ENCODE measurements at places on chromosomes 11 and 22.

DNA sequence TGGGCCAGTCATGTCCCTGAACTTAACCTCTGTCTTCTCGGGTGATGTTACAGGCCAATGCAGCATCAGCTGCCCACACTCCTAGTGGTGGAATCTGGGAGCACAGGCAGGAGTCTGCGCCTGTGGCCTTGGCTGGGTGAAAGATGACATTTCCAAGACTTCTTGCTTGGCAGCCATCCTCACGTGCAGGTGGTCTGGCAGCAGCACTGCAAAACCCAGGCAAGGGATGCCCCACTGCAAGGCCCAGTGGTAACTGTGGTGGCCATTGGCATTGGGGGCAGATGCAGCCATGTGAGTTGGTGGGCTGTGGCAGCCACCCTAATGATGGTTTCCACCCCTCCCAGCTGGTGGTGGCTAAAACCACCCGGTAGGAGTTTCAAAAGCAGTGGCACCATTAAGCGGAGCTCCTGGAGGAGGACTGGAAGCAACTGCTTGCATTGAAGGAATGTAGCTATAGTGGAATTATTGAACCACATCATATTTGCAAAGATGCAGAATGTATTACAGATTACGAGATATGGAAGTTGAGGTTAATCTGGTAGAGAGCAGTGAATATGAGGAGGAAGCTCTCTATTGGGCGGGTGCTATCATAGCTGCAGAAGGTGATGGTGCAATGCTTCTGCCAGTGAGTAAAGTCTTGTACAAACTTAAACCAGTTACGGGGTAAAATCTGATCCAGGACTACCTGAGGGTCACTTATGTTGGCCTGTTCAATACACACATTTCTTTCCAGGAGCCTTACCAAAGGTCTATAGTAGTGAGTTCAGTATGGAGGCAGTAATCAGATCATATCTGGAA lies 120.7 kb upstream of the TOP3B start:
- DNase-seq, result no peak

DNA sequence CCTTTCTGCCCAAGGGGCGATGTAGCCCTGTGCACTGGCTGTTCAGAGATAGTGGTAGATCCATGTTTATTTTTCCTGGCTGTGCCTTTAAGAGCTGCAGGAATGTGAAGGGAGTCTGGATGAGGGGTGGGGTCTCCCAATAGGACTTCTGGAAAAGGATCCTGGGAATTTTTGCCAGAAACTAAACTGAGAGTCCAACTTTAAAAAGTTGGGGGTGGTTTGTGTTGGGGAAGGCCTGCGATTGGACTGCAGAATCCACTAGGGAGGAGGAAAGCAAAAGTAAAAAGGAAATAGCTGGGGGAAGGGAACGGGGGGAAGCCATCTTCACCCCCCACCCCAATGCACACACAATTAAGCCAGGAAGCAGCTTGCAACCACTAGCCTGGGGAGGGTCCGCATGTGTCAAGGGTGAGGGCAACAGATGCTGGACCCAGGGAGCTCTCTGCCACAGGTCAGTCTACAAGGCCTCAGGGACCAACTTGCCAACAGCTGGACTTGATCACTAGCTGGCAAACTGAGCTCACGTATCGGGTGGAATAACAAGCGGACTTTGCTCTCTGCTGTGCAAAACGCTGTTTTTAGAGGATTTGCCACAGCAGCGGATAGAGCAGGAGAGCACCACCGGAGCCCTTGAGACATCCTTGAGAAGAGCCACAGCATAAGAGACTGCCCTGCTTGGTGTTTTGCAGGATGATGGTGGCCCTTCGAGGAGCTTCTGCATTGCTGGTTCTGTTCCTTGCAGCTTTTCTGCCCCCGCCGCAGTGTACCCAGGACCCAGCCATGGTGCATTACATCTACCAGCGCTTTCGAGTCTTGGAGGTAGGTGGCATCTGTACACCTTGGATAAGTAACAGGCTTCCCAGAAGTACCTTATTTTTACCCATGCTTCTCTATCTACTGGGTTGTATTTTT lies at the start of gene OLFML1:
Gene OLFML1, plus strand, starts transcription at position 321 of the 912 bp plus-strand sequence. Its CDS starts 370 bp downstream, at position 691.
- DNase-seq, result no peak

- DNase-seq, result peak; percentile 23
Measured at GRCh38 chr22:44523981-44524759, 26.1 kb upstream of the RTL6 start.

DNA sequence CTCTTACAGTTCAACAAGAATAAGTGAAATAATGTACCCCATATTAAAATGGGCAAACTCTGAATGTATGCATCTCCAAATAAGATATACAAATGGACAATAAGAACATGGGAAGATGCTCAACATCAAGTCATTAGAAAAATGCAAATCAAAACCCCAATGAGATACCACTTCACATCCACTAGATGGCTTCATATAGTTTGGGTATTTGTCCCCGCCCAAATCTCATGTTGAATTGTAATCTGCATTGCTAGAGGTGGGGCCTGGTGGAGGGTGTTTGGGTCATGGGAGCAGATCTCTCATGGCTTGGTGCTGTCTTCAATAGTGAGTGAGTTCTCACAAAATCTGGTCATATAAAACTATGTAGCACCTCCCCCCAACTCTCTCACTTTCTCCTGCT lies 5.7 kb downstream of the MPZL2 start:
- no peak for DNase-seq

GRCh38 chr11:74434528-74434927 lies 32.8 kb downstream of the KCNE3 start:
- DNase-seq, result no peak

- no peak for DNase-seq
Measured at GRCh38 chr22:21779444-21779843, 43.9 kb upstream of the YPEL1 start.

DNA sequence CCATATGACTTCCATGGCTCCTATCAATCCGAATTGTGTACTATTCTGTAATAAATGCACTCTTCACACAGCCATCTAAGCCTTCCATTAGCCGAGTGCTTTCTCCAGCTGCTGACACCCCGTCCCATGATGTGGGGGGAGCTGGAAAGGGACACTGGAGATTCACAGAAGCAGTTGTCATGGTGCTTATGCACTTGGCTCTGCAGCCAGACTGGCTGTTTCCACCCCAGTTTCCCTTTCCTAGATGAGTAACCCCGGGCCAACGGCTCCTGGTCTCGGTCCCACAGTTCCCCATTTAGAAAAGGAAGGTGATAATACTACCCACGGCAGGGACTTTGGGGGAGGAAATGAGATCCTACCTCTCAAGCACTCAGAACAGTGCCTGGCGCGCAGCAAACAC lies 244.9 kb upstream of the SYN3 start:
- DNase-seq, result no peak

DNA sequence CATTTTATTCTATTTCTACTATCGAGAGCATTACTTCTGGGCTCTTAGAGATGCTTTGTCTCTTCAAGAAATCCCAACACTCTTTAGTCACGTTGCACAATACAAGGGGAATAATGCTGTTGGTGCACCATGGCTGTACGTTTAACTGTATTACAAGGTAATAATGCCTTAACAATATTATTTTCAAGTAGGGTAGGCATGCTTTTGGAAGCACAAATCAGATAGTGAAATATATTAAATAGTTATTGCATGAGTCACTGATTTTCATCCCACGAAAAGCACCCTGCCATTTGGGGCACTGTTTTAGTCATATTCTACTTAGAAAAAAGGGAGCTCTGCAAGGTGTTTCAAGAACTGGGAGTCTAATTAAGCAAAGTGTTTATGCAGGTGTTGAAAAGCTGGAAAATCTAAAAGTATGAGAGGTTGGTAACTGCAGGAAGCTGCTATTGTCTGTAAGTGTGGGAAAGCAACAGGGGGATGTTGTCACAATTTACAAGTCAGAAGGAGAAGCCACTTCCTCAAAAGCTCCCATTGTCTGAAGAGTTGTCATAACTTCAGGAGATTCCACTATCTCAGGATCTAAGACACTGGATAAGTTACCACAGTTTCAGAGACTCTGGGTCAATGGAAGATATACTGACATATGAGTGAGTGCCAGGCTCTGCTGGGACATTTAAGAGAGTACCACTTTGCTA lies 218.2 kb downstream of the JRKL start:
- DNase-seq, result no peak

- no peak for DNase-seq
Measured at GRCh38 chr11:116530705-116531104, 242.1 kb downstream of the BUD13 start.

DNA sequence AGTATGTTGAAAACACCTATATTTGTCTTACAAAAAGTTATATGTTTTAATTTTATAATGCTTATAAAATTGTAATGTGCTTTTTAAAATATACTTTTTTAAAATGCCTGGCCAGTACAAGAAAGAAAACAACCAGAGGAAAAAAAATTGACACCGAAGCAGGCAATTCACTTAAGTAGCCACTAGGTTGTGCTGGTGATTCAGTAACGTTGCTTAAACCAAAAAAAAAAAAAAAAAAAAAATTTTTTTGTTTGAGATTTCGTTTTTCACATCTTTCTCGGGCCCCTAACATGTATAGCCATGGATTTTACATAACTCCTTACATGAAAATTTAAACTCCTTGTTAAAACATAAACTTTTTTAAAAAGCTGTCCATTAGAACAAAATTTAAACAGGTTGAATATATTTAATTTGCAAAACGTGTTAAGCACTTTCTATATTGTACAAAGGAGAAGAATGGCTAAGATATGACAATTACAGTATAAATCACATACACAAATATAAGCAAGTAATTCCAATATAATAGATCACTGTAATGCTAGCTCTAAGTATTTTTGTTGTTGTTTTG lies 9.2 kb downstream of the OR8B4 start:
- DNase-seq, result no peak

GRCh38 chr11:121722431-121723245 lies 269.9 kb upstream of the SORL1-AS1 start:
- DNase-seq, result peak; percentile 28

Data from H54 (cell line).